ENCODE measurements at places on chromosomes 7 and 10.

DNA sequence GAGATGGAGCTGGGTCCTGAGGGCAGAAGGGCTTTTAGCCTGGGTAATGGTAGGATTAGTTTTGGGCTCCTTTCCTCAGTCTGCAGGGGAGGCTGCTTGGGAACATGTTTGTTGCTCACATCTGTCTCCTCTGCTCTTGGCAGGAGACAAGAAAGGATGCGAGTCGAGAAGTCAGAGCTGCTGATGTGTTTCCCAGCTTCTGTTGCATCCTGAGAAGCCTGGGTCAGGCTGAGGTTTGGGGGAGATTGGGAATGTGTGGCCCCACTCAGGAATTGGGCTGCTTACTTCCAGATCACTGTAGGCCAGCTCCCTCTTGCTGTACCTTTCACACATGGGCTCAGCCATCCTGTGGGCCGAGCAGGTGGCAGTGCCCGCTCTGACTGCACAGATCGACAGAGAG, 79.2 kb downstream of the CCNY start:
- no peak for DNase-seq

DNA sequence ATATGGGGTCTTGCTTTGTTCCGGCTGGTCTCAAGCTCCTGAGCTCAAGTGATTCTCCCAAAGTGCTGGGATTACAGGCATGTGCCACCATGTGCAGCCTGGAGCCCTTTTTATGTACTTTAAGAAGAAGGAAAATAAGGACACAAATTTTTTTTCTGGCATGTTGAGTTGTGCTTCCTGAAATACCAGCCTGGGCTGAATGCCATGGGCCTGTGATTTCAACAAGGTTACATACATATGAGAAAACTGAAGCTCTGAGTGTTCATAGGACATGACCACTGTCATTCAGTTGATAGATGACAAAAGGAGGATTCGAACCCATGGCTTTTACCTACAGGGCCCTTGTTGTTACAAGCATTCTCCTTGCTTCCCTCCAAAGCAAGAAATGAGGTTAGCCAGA, 36.1 kb downstream of the ST8SIA6 start:
- DNase-seq = no peak

DNA sequence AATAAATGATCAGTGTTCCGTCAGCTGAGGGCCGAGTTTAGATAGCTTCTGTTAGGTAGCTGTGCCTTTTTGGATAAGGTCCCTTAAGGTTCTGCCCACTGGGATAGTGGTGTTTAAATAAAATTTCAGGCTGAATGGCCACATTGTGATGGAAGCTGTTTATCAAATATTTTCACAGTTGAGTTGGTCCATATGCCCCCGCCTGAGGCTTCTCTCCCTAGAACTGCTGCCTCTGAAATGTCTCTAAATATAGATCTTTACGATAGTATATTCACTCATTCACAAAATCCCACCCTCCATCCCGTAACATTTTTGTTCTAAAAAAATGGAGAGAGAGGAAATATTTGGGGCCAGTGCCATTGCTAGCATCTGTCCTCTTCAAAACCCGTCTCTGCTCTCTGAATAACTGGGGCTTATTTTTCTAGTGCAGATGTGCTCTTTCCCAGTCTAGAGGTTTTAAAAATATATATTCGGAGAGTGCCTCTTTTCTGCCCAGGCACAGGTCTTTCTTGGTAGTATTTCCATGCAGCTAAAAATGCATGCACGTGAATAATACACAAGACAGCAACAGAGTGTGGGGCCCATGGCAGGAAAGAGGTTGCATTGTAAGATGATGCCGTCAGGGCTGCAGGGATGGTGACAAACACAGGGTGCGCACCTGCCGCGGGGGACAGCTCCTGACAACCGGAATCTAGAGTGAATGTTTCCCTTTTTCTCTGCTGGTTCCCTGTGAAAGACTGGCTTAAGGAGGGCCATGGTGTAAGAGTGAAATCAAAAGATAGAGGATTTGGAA, 105.4 kb upstream of the BTBD16 start:
- DNase-seq = no peak

DNA sequence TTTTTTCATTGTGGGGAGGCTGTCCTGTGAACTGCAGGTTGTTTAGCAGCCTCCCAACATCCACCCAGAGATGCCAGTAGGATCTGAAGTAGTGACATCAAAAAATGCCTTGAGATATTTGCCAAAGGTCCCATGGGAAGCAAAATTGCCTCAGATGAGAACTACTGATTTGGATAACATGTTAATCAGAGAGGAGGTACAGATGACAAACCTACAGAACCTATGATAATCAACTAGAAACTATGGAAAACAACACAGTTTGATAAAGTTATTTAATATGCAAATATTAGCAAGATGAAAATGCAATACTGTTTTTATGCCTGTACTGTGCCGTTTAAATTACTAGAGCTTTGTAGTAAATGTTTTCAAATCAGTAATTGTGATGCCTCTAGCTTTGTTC, 90.9 kb upstream of the NOBOX start:
- no peak for DNase-seq

DNA sequence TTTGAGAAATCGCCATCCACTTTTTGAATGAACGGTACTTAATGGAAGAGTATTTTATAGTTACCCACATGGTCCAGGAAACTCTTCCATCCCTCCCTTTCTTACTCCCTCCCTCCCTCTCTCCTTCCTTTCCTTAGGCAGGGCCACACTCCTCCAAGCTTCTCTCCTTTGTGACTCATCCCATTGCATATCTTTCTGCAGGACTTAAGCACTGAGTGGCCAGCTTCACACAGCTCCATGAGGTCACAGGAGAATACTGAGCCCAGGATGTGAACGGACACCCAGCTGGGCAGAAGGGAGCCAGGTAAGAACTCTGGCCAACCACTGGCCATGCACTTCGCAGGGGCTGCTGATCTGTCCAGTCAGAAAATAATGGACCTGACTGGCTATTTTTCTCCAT, 189.7 kb upstream of the ADCY1 start:
- DNase-seq = no peak

All from stimulated activated naive CD4-positive, alpha-beta T cell treated with Interleukin-2 at 50 U/mL for 16 hours (primary cell).